ENCODE measurements at places on chromosomes 16 and 17. TPM values are rescaled to one million over a fixed set of nuclear protein-coding genes. Genes with fewer than 3 reads are reported as not detected.

The TEX19 gene
- not detected for total RNA-seq

The ASPA gene
- total RNA-seq = 0.11 TPM

DNA sequence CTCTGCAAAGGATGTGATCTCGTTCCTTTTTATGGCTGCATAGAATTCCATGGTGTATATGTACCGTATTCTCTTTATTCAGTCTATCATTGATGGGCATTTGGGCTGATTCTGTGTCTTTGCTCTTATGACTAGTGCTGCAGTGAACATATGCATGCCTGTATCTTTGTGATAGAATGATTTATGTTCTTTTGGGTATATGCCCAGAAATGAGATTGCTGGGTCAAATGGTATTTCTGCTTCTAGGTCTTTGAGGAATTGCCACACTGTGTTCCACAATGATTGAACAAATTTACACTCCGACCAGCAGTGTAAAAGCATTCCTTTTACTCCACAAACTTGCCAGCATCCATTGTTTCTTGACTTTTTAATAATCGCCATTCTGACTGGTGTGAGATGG is 60.2 kb upstream of the ADORA2B start:
- no peak for DNase-seq

DNA sequence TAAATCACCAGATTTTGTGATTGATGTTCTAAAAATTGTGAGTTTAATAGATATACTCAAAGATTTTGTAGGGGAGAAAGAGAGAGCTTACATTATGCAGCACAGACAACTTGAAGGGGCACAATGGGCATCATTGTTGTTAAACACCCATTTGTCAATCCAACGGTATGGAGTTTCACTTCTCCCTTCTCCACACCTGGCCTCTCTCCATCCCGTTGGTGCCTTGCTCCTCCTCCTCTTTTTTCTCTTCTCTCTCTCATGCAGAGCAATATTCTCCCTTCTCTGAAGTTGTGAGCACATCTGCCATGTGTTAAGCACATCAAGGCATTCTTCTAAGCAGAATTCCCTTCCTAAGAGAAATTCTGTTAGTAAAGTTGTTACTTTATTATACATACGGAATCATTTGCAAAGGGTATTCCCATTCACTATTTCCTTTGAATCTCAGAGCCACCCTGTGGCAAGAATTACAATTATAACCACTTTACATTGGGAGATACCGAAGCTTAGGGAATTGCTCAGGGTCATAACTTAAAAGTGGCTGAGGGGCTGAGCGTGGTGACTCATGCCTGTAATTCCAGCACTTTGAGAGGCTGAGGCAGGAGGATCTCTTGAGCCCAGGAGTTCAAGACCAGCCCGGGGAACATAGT is 40.5 kb upstream of the SKAP1 start:
- DNase-seq = no peak

DNA sequence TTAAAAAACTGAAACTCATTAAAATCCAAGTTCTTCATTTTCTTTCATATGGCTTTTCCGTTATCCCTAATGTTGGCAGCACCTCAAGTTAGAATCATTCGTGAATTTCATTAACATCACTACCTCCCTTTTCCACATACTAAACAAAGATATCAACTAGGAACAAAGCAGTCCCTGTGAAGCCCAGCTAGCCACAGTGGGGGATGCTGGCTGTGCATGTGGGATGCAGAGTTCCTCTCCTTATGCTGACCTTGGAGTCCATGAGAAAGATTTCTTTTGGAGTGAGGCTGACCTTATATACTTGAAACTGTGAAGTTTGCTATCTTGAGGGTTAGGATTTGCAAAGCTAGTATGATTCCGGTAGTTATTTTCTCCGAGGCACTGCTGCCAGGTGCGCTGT is 117.6 kb downstream of the TANGO6 start:
- no peak for DNase-seq

Measured in ascending aorta (tissue), 2 donors.